Cardiac muscle cell (in vitro differentiated cells and primary cell): ENCODE measurements at places on chromosomes 12 and 14. TPM values are rescaled to one million over a fixed set of nuclear protein-coding genes. Genes with fewer than 3 reads are reported as not detected.

Gene PLEKHD1
- total RNA-seq, result 0.12 and 0.21 TPM in 2 replicates

Gene HHIPL1
- 0.14 and 0.83 TPM in 2 replicates for total RNA-seq

Gene OR11H7
- total RNA-seq, result not detected in 2 replicates

Gene ADAMTS20
- total RNA-seq, result 0.33 and 0.60 TPM in 2 replicates
